Mesothelial cell of epicardium (in vitro differentiated cells): ENCODE measurements at places on chromosomes 7 and 10.

GRCh38 chr7:76356823-76357222 is 2.0 kb downstream of the YWHAG start:
- no peak for DNase-seq

- DNase-seq: no peak
These were observed 147.2 kb upstream of the PFKP start for GRCh38 chr10:2920168-2920567.

DNA sequence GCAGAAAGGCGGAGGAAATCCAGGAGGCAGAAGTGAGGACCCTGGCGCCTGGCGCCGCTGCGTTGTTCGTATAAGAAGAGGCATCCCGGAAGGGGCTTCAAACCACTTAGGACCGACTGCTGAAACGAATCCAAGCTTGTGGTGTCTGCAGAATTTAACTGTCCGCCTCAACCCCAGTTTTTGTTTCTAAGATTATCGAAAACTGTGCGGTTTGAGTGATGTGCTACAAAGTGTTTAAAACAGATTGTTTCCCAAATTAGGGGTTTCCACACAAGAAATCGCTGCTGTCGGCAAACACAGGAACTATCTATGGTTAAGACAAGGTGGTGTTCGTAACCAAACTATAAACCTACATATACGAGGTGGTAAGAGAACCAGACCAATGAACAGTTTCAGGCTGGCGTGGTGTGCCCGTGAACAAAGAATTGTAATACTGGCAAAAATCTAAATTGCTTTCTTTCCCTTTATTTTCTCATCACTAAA is 835 bp upstream of the DGKI start:
- DNase-seq: no peak

DNA sequence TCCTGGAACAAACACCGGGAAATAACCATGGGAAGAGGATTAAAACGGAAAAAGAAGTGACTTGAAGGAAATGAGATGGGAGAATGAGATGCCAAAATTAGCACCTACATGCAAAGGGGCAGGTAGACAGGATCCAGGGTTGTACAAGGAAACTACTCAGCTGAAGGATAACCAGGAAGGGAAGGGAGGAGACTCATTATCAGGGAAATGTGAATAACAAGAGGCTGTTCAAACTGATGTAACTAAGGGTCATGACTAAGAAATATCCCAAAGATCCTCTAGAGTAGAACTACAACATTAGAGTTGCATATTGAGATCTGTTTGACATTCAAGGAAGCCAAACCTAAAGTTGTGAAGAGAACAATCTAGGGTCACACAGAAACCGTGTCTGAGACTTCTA is 166.2 kb upstream of the SP8 start:
- no peak for DNase-seq

- no peak for DNase-seq
These were observed 529 bp downstream of the ZNF853 start for GRCh38 chr7:6615723-6616555.

DNA sequence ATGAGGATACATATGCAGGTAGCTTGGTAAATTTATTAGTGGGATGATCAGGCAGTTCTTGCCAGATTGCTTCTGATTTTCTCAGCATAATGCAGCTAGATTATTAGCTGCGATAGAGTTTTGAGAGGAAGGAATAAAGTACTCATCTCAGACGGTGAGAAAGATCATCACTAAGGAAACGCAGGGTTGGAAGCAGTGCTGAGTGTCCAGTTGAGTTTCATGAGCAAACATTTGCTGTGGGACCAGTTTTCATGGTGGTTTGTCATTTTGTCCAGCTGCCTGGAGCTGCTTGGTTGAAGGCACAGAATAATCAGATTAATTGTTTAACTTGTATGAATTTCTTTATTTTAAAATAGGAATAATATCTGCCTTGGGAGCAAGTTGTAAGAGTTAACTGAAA is 33.1 kb downstream of the RAB18 start:
- DNase-seq: no peak

- DNase-seq: peak; percentile 57
These were observed 2.1 kb downstream of the SP8 start for GRCh38 chr7:20784388-20785156.

DNA sequence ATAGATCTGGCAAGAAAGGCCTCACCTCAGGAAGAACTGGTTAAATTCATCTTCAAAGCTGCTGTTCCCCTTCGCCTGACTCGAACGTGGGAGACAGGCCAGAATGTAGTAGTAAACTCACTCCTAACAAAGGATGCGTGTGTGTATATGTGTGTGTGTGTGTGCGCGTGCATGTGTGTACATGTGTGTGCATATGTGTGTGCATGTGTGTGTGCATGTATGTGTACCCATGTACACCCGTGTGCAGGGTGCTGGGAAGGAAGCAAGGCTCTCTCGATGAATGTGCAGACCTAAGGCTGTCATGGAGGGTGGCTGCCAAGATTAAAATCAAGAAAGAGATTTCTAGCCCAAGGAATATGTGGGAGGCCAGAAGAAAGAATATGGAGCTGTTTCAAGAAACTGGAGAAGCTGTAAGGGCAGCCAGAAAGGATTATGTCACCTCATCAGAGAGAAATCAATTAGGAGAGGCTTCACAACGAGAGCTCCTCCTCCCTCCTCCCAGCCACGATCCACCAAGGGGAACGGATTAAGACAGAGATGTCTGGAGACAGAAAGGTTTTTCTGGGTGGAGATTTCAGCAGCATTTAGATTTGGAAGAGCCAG is 34.0 kb upstream of the LBX1 start:
- DNase-seq: no peak

DNA sequence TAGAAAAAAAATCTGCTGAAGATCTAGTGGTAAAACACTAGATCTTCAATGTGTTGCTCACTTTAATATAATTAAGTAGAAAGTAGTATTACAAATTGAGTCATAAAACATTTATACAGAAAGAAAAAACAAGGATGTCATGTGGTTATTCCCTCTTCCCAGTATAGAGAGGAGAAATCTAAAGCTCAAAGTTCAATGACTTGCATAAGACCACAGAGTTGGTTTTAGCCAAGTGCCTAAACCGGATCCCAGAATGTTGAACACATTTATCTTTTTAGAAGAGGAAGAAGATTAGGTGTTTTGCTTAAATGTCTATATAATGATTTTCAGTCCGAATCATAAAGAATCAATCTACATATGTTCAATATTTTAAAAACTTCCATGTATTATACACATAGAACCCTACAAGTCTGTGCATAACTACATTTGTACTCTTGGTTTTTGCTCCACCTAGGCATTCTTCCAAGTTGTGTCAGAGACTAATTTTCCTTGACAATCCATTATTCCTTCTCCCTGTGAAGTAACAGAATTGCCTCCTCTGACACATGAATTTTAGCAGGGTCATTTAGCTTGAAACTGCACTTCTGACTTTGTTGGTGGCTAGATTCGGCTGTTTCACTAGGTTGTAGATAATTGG is 389.2 kb downstream of the MAGI2 start:
- no peak for DNase-seq

- no peak for DNase-seq
These were observed 8.7 kb downstream of the TAF3 start for GRCh38 chr10:7826971-7827370.

DNA sequence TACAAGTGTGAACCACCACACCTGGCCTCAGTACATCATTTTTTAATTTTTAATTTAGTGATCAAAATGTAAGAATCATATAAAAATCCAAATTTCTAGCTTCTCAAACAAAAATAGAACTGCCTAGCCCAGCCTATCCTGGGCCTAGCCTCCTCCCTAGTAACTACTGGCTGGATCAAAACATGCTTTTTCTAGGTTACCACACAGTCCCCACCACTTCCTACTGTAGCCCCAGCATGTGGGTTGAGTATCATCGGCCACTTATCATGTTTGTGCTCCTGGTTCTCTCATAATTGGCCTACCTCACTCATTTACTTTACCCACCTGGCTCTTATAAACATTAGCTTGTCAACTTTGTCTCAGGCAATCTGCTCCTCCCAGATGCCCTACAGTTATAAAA is 52.9 kb downstream of the DNAJC12 start:
- no peak for DNase-seq

DNA sequence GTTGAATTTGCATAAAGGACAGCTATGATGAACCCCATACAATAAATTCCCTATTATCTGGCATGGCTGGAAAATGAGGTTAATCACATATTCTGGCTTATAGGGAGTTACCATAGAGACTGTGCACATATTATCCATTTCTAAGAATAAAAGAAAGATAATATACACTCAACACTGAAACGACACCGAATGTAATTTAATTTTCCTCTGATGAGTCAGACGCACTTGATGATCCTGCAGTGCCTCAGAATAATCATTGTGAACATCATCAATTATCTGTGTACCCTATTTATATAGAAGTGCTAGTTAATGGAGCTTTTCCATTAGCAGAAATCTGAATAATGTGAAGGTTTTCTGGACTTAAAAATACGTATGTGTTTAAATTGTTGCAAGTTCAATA is 60.2 kb downstream of the SGCE start:
- DNase-seq: no peak

DNA sequence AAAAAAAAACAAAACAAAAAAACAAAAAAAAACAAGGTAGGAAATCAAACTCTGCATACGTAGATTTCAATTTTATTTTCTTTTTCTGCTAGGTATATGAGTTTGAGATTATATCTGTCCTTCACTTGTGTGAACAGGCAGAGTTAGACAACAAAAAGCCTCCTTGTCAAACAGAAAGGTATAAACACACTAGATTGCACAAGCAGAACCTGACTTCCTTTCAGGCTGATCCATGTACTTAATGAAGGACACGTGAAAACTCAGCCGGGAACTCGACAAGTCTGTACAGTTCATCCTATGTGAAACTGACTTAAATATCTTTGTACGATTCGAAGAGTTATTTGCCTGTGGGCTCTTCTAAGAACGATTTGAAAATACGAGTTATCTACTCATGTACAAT is 254.1 kb downstream of the ARL4A start:
- DNase-seq: no peak

DNA sequence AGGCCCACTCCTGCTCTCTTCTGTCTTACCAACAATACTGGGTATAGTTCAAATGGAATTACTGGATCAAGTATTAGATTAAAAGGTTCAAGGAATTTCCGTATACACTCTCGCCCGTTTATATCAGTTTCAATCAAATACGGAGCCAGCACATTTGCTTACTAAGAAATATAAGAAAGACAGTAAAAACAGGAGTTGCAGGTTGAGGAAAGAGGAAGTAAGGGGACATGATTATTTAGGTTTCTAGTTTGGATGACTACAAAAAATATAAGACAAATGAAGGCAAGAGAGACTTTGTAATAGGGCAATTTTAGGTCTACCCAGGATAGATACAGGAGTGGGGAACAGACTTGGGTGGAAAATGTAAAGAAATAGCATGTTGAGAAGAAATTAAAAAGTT is 109.9 kb upstream of the ABI1 start:
- DNase-seq: no peak

DNA sequence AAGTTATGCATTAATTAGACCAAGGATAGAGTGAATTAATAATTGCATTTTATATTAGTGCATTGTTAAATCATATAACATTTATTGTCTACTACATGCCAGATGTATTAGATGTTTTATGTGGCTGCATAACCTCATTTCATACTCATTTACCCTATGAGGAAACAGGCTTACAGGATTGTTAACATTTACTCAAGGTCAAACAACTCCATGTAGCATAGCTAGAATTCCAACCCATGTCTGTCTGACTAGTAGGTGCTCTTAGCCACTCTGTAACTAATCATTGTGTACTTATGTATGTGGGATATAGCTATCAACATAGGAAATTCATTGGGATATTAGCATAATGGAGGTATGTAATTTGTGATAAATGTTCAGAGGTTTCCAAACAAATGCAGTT is 46.3 kb downstream of the PHYHIPL start:
- no peak for DNase-seq

- DNase-seq: no peak
These were observed 577.8 kb downstream of the ETV1 start for GRCh38 chr7:13411636-13412035.

DNA sequence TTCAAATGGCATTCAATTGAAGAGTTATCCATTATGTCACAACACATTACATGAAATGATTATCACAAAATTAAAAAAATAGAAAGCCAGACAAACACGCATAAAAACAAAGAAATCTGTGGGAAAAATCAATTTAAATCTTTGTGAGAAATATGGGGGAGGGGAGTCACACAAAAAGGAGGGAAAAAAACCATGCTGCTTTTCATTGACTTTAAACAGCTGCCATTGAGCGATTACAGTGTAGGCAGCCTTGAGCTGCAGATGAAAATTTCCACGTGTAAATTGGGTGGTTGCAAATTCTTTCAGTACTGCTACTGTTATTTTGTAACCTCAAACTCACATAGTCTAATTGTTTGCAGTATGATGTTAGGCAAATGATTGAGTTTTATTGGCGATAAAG is 889.9 kb upstream of the PHF14 start:
- no peak for DNase-seq

DNA sequence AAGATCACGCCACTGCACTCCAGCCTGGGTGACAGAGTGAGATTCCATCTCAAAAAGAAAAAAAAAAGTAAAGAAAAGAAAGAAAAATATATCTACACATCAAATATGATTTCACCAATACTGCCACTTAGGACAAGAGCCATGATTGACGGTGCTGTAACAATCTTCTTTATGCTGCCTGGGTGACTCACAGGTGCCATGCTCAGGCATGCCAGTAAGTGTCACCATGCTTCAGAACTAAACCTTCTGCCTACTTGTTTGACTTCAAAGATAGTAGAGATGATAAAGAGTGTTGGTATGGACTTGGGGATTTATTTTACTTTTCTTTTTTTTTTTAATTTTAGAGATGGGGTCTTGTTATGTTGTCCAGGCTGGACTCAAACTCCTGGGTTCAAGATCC is 33.6 kb upstream of the DNMBP start:
- DNase-seq: no peak

- DNase-seq: no peak
These were observed 322.8 kb upstream of the PHYHIPL start for GRCh38 chr10:58853668-58854067.

GRCh38 chr7:74280985-74281384 is 8.2 kb upstream of the CLIP2 start:
- DNase-seq: no peak

DNA sequence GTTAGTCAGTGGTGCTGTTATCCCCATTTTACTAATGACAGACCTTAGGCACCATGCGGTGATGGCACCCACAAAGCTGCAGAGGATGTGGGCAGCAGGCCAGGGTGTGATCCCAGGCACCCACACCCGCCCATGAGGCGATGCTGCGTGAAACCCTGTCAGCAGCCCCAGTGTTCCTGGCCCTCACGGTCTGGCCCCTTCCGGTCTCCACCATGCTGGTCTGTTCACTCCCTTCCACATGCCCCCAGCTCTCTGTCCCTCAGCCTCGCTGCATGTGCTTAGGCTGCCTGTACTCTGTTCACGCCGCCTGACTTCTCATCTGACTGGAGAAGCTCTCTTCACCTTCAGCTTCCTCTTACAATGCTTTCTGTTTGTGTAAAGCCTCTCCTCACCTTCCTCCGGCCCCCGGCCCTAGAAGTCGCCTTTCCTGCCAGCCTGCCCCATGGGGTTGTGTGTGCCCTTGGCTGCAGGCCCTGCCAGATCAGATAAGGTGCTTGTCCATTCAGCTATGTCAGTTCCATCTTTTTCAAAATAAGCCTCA is 17.6 kb upstream of the ORAI2 start:
- DNase-seq: no peak

- no peak for DNase-seq
These were observed 31.2 kb downstream of the GRIFIN start for GRCh38 chr7:2445047-2445446.
